ENCODE measurements at places on chromosomes 13 and 19.

DNA sequence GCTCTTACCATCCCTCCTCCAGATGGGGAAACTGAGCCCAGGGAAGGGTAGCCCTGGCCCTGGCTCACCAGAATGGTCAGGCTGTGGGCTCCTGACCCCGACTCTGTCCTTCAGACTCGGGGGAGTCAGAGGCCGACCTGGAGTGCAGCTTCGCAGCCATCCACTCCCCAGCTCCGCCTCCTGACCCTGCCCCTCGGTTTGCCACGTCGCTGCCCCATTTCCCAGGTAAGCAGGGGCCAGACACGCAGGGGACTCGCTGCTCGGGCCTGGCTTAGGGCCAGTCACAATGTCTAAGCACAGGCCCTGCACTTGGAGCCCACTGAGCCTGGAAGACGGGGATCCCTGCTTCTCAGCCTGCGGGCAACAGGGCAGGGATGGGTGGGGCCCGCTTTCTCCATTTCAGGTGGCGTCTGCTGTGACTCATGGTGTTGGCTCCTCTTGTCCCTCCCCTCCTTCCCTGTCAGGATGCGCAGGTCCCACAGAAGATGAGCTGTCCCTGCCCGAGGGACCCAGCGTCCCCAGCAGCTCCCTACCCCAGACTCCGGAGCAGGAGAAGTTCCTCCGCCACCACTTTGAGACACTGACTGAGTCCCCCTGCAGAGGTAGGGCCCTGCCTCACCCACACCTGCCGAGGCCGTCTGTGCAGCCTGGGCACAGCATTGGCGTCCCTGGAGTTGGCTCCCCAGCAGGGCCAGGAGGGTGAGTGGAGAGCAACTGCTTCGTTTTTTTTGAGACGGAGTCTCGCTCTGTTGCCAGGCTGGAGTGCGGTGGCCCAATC is 9.2 kb upstream of the OVOL3 start:
- ATAC-seq = no peak

GRCh38 chr19:13095934-13096927 is 6.4 kb downstream of the LYL1 start:
- ATAC-seq = no peak

- no peak for ATAC-seq
Measured at GRCh38 chr19:16295057-16295456, 29.6 kb upstream of the KLF2 start.

- no peak for ATAC-seq
Measured at GRCh38 chr13:27472941-27473340, 22.6 kb upstream of the MTIF3 start.

DNA sequence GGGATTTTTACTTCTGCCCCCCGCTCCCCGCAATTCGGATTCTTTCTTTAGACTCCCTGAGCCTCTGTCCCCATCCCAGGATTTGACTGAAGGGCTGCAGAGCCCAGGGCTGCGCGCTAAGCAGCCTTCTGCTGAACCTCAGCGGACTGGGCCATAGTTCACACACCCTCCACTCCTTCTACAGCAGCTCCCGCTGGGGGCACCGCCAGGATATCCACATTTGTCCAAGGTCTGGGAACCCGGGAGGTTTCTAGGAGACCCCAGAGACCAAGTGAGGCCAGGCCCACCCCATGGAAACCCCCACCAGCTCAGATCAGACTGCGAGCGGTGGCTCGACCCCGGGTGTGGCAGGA is 463.3 kb downstream of the ITGBL1 start:
- ATAC-seq = peak; percentile 20

DNA sequence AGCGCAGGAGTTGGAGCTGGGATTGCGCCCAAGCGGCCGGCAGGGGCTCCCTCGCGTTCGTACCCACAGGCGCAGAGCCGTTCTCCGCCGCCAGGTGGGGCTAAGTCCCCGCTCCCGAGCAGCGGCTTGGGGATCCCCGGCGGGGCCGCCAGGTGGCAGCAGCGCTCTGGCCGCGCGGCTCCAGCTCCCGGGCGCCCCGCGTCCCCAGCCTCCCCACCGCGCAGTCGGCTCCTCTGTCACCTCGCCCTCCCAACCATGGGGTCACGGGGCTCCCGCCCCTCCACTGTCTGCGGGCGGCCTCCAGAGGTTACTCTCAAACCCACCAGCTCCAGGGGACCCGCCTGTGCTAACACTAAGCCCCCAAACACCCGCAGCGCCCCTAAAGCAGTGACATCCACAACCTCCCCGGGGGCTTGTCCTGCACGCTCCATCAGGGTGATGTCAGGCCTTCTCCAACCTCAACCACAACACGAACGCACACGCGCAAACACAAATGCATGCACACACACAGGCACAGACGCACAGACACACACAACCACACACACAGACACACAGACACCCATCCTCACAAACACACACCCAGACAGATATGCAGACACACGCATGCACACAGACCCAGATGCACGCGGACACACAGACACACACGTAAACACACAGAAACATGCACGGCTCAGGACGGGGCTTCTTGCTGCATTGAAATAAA is 18.4 kb upstream of the KCTD15 start:
- ATAC-seq = peak; percentile 85

DNA sequence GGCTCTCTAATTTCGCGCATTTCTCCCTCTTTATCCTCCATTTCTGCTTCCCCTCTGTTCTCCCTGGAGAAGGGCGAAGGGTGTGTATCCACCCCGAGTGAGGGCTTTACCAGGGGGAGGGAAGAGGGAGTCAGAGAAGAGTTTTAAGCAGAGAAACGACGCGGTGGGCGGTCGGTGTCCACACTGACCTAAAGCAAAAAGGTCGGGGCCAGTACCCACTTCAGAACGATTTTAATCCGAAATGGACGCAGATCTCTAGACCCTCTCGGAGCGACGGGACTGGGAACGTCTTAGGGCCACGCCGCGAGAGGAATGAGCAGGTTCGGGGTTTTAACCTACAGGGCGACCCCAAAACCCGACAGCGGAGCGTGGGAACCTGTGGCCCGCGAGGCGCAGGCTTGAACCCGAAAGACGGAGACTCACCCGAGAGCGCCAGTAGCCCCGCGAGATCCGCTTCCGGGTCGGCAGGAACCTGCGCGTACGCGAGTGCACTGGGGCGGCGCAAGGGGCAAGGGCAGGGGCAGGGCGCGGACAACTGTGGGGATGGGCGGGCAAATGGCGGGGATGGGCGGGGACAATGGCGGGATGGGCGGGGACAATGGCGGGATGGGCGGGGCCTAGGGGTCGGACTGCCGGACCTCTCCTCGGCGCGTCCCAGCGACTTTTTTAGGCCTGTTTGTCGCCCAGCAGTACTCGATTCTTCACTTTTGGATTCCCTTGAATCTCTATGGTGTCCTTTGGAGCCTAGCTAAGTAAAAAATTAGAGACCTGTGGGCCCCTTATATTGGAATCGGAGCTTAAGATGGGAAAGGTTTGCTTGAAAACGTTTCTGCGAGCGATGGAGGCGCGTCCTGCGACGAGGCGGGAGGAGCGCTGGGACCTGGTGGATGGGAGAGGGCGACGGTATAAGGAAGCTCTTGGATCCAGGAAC is at the start of gene ZNF677:
Gene ZNF677 (minus strand): TSS at position 463 of the 931 bp plus-strand sequence. CDS start 3,323 bp downstream, outside the sequence.
- peak; percentile 98 for ATAC-seq

DNA sequence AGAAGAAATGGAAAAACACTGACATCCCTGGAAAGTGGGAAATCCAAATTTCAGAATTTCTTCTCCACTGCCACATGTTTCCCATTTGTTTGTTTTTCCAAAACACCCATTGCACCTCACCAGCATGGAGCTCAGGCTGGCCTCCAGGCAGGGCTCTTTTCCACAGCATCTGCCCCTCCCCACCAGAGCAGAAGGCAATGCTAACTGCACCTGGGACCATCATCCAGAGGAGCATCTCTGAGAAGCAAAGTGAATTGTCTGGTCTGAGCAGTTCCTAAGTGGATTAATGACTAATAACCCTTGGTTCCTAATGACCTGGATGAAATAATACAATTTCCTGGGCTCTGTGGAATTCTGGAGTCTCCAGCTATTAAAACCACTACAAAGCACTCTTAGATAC is 8.8 kb upstream of the CYSLTR2 start:
- no peak for ATAC-seq

GRCh38 chr19:13742756-13743155 is 21.6 kb upstream of the MRI1 start:
- ATAC-seq = no peak

DNA sequence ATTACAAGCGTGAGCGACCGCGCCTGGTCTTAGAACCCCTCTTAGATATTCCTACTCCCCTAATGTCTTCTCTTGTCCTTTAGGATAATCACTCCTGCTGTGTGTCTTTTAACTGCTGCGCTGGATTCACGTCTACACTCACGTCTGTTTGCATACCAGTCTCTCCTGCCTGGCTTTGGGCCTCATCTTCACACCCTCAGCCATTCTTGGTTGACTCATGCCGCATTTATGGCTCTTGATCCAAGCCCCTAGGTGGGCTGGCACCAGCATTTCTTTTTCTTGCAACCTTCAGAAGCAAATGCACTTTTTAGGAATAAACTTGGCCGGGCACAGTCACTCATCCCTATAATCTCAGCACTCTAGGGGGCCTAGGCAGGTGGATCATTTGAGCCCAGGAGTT is 22.7 kb downstream of the MYO9B start:
- ATAC-seq = no peak

- no peak for ATAC-seq
Measured at GRCh38 chr19:18814063-18814462, 17.7 kb upstream of the UPF1 start.

DNA sequence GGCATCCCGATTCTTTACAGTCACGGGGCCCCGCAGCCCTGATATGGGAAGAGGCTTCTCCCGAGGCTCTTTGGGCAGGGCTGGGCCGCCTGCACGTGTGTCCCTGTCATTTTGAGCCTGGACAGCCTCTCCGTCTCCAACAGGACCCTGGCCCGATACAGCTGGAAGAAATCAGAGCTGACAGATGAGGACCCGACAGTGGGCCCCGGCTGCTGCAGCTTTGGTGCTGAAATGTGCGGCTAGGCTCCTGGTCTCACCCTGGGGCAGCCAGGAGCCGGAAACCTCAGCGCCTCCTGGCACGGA is 3.2 kb downstream of the PIAS4 start:
- no peak for ATAC-seq

DNA sequence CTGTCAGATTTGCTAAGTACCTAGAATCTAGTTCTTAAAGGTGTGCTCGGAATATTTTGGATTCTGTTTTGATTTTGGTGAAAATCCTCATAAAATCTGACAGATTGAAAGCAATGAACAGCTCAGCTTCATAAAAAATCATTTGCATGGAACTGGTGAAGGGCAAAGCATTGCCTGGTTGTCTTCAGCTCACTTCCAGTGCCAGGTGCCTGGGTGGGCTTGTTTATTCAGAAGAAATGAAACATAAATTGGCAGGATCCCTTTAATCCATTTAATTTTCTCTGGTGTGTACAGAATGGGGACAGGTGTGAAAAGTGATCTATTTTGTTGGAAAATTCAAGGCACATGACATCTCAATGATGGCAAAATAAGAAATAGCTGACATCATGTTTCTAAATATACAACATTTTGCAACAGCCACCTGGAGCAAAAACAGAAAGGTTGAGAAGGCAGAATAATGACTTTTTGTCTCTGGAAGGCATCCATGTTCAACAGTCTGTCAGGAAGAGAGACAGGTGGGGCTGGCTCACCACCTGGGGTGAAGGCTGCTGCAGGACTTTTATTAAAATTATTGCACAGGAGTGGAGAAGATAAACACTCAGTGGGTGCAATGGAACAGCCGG is 52.2 kb downstream of the RFC3 start:
- ATAC-seq = no peak

All from stimulated activated memory B cell treated with anti-CD40 and anti-IgM and Interleukin-4, amounts not matched to agents 10 μg/mL and 1 μg/mL and 100 μg/mL, for 72 hours (primary cell).